ENCODE measurements at places on chromosomes 2 and 18.

DNA sequence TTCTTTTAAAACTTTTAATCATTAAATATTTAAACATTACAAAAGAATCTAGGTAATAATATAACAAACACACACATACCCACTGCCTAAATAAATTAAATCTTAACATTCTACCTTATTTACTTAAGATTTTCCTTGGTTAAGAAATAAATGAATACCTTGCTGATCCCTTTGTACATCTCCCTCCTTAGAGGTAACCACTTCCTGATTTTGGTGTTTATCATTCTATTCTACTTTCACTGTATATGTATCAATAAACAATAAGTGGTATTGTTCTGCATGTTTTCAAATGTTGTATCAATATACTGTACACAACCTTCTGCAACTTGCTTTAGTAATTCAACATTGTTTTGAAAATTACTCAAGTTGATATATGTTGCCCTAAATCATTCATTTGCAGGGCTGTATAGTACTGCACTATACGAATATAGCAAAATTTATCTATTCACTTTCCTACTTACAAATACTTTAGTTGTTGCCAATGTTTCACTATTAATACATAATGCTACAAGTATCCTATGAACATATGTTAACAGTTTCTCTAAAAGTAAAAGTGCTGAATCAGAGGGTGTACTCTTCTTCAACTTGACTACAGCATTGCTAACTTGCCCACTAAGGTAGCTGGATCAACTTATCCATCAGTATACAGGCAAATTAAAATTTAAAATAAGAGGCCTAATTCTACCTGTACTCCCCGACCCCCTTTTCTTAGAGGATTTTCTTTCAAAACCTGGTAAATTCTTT lies 65.8 kb downstream of the MEMO1 start:
- DNase-seq: no peak

- DNase-seq: no peak
Measured at GRCh38 chr2:86066007-86066578, 39.6 kb downstream of the POLR1A start.

- DNase-seq: no peak
Measured at GRCh38 chr2:216149741-216150140, 40.6 kb downstream of the XRCC5 start.

DNA sequence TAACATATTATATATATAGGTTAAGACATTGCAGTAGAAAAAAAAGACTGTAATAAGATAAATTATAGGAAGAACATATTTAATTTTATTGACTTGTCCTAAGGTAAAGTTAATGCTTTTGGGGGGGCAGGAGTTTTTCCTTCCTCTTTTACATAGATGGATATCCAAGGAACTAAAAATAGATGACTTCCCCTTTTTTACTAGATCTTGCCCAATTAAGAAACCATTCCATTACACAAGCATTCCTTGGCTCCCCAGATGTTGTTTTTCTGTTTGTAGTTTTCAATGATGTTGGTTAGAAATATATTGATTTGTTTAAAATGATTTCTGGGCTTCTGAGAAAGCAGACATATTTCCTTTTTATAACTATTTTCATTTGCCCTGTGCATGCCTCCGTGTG lies 22.4 kb upstream of the PMAIP1 start:
- DNase-seq: no peak

DNA sequence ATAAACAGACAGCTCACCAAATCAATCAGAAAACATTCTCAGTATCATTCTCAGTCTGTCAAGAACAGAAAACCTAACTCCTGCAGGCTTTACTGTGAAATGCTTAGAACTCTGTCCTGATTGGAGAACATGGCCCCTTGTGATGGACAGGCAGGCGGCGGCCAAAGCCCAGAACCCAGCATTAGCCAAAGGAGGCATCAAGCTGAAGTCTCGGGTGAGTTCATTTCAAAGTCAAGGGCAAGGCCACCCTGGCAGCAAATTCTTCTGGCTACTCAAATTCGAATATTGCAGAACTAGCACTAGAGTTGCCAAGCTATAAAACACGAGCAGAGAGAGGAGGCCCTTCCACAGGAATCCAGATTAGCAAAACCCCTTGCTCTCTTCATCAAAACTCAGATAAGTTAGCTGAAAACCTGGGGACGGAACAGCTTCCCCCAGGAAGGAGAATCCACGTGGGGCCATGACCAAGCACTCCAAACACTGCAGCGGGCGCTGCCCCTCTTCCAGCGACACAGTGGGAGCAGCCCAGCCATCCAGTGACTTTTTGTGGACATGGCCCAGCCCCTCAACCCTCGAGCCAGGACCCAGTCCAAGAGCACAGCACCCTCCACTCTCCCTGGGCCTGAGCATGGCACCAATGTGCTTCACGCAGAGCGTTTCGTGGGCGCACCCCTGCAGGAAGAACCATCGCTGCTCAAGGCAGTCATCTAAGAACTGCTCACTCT lies 98.6 kb downstream of the HDAC4 start:
- DNase-seq: no peak

DNA sequence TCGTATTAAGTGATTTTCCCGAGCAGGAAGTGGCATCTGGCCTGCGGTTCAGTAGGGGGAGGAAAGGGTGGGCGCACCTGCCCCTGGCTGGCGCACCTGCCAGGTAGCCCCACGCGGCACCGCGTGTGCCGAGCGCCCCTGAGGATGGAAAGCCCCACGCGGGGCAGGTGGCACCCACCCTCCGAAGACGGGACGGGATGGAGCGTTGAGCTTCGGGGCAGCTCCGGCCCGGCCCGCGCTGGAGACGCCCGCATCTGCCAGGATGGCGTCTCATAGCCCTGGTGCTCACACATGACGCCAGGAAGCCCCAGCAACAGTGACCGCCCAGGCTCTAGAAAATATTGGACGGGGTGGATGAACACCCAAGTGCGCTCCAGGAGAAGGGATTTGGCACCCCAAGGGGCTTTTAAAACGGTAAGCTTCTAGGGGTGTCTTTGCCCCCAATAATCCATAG lies 2.5 kb upstream of the NFATC1 start:
- DNase-seq: peak; percentile 74

DNA sequence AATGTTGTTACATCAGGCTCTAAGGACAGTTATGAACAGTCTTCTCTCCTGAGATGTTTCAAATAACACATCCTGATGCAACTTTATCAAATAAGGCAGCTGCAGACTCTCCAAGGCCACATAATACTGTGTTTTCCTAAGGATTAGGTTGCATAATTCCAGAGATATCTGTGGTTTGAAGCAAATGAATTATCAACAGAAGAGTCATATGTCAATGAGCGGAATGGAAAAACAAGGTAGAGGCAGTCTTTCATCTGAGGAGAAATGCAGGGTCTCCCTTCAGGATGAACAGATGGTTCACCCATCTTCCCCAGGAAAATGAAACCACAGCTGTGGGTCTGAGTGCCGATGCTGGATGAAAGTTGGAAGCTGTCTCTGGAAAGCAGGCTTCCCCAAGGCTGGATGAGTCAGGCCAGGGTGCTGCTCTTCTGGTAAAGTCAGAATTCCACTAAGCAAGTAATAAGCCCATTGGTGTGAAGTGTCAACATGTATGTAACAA lies 22.2 kb downstream of the LYG1 start:
- DNase-seq: no peak

GRCh38 chr2:137857881-137858280 lies 106.4 kb upstream of the HNMT start:
- DNase-seq: no peak

DNA sequence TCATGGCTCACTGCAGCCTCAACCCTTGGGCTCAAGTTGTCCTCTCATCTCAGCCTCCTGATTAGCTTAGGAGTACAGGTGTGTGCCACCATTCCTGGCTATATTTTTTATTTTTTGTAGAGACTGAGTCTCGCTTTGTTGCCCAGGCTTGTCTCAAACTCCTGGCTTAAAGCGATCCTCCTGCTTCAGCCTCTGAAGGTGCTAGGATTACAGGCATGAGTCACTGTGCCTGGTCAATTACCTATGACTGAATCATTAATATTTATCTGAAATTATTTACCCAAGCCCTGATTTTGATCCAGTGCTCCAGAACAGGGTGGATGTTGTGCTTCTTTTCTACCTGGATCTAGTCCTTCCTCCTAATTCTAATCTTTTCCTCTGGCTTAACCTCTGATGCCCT lies 87.8 kb downstream of the MAP2 start:
- DNase-seq: no peak

GRCh38 chr18:6255116-6255705 lies 159.5 kb downstream of the L3MBTL4 start:
- no peak for DNase-seq

GRCh38 chr18:5894611-5895298 lies 567 bp downstream of the TMEM200C start:
- DNase-seq: peak; percentile 61
